ENCODE measurements at places on chromosomes 13 and 19. TPM values are rescaled to one million over a fixed set of nuclear protein-coding genes. Genes with fewer than 3 reads are reported as not detected.

KIR2DL4 gene
- total RNA-seq: not detected

CFAP97D2 gene
- not detected for total RNA-seq

RAP2A gene
- total RNA-seq: 47.7 TPM

PSG1 gene
- total RNA-seq: not detected

CRTC1 gene
- total RNA-seq: 1.3 TPM

MATK gene
- total RNA-seq: not detected

MIDN gene
- total RNA-seq: 15.8 TPM

PTPRH gene
- total RNA-seq: 3.9 TPM

MYDGF gene
- total RNA-seq: 353 TPM

CBY2 gene
- total RNA-seq: not detected

S1PR5 gene
- 6.6 TPM for total RNA-seq

ZNF491 gene
- total RNA-seq: 0.64 TPM

TMEM59L gene
- 0.79 TPM for total RNA-seq

ATP4A gene
- total RNA-seq: not detected

HSH2D gene
- 0.26 TPM for total RNA-seq

LGALS14 gene
- not detected for total RNA-seq

ERCC5 gene
- total RNA-seq: 41.3 TPM

CLIP3 gene
- total RNA-seq: under 0.01 TPM

CERS1 gene
- 0.13 TPM for total RNA-seq

SHANK1 gene
- total RNA-seq: under 0.01 TPM

PSG6 gene
- not detected for total RNA-seq

SLC8A2 gene
- total RNA-seq: 0.26 TPM

TPTE2 gene
- total RNA-seq: not detected

LSR gene
- 27.0 TPM for total RNA-seq

GTPBP3 gene
- total RNA-seq: 16.5 TPM

FLT3LG gene
- total RNA-seq: not detected

IGFLR1 gene
- total RNA-seq: 0.26 TPM

POU2F2 gene
- 0.26 TPM for total RNA-seq

MAP4K1 gene
- total RNA-seq: not detected

ATXN8OS gene
- not detected for total RNA-seq

KCNN1 gene
- total RNA-seq: not detected

NAA16 gene
- total RNA-seq: 7.3 TPM

MUC16 gene
- total RNA-seq: 0.26 TPM

CCDC8 gene
- total RNA-seq: 4.7 TPM

HPN gene
- not detected for total RNA-seq

Data from bronchial epithelial cell (primary cell).